ENCODE measurements at places on chromosomes 12 and 14.

DNA sequence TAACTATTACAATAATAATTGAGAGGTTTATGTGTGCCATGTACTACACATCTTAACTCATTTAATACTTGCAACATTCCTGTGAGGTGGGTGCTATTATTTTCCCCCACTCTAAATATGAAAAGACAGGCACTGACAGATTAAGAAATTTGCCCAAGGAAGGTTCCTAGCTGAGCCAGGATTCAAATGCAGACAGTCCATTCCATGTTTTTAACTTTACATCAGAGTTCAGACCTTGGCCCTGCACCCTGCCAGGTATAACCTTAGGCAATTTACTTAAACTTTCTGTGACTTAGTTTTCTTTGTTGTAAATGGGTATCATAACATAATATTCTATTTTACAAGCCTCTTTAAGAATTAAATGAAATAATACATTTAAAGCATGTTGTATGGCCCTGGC lies 26.6 kb downstream of the RDH12 start:
- no peak for DNase-seq

DNA sequence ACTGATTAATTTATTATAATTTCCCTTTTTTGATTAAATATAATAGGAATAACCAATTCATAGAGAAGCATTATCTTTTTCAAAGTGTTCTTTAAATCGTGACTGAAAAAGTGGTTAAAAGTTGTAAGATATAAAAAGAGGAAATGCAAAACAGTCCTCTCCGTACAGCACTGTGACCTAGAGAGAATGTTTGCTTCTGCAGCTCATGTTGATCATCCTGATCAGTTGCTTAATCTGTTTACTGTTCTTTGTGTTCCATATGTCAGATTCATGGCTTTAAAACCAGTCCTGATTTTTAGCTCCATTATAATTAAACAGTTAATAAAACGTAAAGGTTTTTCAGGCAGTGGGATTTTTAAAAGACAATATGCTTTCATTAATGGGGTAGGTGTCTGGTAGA lies 4.7 kb downstream of the TTC8 start:
- DNase-seq, result no peak

GRCh38 chr14:53894456-53894855 lies 62.2 kb downstream of the BMP4 start:
- no peak for DNase-seq

GRCh38 chr14:91350483-91350812 lies 67.2 kb downstream of the CCDC88C start:
- DNase-seq, result no peak

- no peak for DNase-seq
These were observed 244.1 kb downstream of the FBXL14 start for GRCh38 chr12:1350055-1350933.

GRCh38 chr14:85534458-85535293 lies 4.7 kb downstream of the FLRT2 start:
- no peak for DNase-seq

DNA sequence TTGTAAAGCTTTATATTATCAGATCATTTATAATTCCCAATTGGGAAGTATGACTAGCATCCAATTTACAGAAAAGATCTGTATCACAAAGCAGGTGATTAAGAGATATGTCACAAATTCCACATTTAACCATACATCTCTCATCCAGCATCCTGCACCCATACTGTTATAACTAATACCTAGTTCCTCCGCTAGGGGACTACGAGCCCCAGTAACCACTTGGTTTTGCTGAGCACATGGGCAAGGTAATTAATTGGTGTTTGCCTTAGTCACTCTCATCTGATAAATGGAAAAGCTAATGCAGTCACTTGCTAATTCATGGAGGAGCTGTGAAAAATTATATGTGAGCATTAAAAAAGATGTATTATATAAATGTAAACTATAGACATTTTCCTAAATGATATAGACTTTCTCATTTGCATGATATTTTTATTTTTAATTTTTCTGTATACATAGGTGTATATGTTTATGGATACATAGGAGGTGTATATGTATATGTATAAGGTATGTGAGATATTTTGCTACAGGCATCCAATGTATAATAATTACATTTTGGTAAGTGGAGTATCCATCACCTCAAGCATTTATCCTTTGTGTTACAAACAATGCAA lies 1031.8 kb downstream of the GALC start:
- no peak for DNase-seq

DNA sequence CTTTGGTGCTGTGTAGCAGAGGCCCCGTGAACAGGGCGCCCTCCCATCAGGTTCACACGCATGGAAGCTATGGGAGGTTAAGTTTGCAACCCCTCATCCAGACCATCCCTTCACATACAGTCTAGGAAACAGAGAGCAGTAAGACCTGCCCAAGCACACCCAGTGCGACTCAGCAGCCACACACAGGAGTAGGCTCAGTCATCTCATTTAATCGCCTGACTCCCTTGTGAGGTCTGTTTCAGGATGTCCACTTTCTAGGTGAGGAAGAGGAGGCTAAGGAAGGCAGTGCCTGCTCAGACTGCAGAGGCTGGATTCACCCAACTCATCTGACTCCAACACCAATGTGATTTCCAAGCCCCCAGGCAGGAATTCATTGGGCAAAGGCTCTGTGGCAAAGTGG lies 11.9 kb downstream of the BDKRB1 start:
- DNase-seq, result no peak

- DNase-seq, result no peak
These were observed at the start of gene FZD10 for GRCh38 chr12:130162267-130162666. Gene FZD10, plus strand, starts transcription at chr12:130162464. Its CDS starts 479 bp downstream, at chr12:130162943.

GRCh38 chr14:81231540-81231939 lies 10.8 kb upstream of the GTF2A1 start:
- no peak for DNase-seq

- no peak for DNase-seq
These were observed 48.6 kb downstream of the SH2B3 start for GRCh38 chr12:111454311-111454710.

GRCh38 chr12:3249081-3249800 lies 172.1 kb downstream of the TSPAN9 start:
- DNase-seq, result no peak

DNA sequence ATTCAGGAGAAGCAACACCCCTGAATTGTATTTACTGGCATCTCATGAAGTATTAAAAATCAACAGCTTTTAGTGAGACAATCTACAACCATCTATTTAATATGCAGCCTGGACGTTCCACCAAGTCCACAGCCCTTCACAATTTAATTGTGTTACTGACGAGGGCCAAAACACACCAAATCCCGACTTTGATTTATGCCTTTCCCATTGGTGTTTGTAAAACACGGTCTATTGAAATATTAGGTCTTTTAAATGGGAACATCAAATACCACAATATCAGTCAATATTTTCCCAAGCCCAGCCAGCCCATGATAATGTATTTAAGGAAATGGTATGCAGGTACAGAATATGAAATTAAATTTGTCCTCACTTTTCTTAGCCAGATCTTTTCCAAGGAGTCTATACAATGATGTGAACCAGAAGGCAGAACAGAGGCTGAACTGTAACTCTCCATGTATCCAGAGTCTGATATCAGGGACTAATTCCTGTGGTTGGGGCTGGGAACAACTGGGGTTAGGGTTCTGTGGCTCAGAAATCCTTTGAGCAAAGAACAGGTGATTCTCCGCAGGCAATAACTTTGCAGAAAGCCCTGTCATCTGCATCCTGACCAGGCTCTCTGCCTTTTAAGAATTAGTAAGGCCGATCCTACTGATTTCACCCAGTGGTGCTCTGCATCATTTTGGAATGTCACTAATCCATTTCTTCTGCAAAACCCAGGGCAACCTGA lies 179.3 kb upstream of the GZMB start:
- no peak for DNase-seq

DNA sequence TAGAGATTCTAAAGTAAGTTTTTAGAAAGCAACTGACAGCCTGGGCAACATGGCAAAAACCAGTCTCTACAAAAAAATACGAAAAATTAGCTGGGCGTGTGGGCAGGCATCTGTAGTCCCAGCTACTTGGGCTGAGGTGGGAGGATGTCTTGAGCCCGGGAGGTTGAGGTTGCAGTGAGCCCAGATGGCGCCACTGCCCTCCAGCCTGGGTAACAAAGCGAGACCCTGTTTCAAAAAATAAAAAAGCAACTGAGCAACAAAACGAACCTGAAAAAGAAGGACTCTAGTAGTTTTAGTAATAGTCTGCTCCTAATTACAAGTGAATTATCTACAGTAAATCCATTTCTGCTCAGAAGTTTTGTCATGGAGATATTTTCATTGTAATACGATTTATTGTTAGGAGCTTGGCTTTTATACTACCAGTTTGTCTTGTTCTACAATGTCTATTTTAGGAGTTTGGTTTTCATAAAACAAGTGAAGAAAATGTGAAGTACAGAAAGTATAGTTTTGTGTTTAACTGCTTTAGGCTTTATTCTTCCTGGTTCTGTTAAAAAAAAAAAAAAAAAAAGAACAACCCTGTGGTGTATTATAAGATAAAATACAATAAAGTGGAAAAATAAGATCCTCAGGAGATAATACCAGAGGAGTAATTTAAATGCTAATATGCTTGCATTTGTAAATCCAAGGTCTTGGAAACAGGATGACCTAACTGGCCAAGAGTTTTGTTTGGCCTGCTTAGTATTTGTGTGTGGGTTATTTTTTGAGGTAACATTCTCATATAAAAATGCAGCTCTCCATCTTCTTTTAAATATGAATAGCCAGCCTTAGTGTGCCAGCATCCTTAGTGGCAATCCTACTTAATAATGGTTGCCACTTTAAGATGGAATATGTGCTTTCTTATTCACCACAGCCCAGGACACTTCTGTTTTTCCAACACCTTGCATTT lies 2.8 kb downstream of the TMX1 start:
- DNase-seq, result no peak

GRCh38 chr14:43647302-43647701 lies 859.8 kb downstream of the FSCB start:
- no peak for DNase-seq

GRCh38 chr12:123384318-123384993 lies 524 bp downstream of the KMT5A start:
- no peak for DNase-seq

GRCh38 chr12:104006929-104007328 lies 41.3 kb downstream of the TDG start:
- no peak for DNase-seq

- DNase-seq, result no peak
These were observed 223.3 kb downstream of the EGLN3 start for GRCh38 chr14:33727606-33728005.

DNA sequence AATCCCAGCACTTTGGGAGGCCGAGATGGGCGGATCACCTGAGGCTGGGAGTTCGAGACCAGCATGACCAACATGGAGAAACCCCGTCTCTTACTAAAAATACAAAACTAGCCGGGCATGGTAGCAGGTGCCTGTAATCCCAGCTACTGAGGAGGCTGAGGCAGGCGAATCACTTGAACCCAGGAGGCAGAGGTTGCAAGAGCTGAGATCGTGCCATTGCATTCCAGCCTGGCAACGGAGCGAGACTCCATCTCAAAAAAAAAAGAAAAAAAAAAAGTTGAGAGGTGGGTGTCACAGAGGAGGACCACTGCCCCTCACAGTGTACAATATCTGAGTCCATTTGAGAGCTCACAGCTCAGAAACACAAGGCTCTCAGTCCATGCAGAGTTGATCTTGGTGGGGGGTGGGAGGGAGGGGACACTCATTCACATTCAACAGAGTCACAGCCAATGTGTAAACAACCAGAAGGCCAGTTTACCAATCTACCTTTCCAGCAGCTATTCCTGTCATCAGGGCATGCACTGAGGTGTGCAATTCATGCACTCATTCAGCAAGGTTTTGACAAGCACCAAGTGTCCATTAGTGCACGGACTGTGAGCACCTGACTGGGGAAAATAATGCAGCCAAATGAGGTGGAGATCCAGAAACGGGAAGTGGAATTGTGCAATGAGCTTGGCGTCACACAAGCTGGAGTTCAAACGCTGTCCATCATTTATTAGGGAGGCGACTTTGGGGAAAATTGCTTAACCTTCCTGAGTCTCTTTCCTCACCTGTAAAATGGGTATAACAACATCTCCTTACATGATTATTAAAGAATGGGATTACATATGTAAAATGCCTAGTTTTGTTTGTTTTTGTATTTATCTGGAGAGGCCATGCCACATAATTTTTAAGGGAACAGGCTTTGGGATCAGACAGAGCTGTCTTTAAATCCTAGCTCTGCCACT lies 4.4 kb upstream of the EIF5 start:
- DNase-seq, result no peak

GRCh38 chr14:80427101-80427500 lies 215.8 kb upstream of the DIO2 start:
- no peak for DNase-seq

- DNase-seq, result no peak
These were observed 233.6 kb downstream of the C12orf50 start for GRCh38 chr12:87795555-87795954.

GRCh38 chr12:50477241-50477832 lies 27.4 kb upstream of the DIP2B start:
- no peak for DNase-seq

GRCh38 chr14:75522224-75522982 lies at the start of gene BATF:
Gene BATF, plus strand, starts transcription at chr14:75522469. Its CDS starts 214 bp downstream, at chr14:75522683.
- no peak for DNase-seq

DNA sequence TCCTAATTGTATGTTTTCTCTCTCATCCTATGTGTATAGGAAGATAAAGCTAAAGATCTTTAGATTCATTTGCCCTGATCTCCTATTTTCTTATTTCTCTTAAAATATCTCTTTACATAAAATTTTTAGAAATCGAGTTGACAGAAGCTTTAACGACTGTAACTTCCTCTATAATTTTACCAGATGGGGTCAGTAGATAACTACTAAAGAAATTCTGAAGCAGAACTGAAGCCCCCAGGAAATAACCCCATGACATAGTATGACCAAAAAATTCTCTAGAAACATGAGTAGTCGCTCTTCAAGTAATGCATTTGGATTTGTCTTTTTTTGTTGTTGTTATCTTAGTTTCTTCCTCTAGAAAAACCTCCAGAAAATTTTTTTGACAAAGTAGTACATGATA lies 288.0 kb downstream of the ERC1 start:
- no peak for DNase-seq

DNA sequence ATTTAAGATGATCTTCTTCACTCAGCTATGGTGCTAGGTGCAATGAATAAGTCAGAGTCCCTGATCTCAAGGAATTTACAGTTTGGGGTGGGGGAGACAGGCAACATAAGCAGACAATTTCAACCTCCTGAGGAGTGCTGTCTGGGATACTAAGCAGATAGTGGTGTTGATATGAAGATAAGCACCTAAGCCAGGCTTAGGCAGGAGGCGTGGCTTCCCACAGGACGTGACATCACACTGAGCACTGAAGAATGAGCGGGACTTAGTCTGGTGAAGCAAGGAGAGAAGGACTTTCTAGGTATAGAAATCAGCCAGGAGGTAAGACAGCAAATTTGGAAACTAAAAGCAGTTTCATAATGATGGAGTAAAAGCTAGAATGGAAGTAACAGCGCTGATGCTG lies 6.8 kb downstream of the PRPH start:
- DNase-seq, result no peak

DNA sequence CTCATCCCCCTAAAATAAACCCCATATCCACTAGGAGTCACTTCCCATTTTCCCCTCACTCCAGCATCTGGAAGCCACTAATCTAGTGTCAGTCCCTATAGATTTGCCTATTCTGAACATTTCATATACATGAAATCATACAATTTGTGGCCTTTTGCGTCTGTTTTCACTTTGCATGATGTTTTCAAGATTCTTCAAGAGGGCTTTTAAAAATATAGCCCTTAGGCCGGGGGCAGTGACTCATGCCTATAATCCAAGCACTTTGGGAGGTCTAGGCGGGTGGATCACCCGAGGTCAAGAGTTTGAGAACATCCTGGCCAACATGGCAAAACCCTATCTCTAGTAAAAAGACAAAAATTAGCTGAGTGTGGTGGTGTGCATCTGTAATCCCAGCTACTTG lies 104.7 kb downstream of the VEZT start:
- DNase-seq, result no peak
